ENCODE measurements at places on chromosomes 3 and 15. TPM values are rescaled to one million over a fixed set of nuclear protein-coding genes. Genes with fewer than 3 reads are reported as not detected.
A peak's percentile ranks its signal among the peaks of the same experiment; 100 is the strongest.

- peaks cover 13% of the 10 kb centered on the region for H3K4me1 ChIP-seq
- H3K27ac ChIP-seq = no peak overlapping the region
- H3K36me3 ChIP-seq = no peaks in the 10 kb centered on the region
- H3K27me3 ChIP-seq = no peaks in the 10 kb centered on the region
Measured at GRCh38 chr3:124097362-124098131, 105.6 kb upstream of the ROPN1 start.

DNA sequence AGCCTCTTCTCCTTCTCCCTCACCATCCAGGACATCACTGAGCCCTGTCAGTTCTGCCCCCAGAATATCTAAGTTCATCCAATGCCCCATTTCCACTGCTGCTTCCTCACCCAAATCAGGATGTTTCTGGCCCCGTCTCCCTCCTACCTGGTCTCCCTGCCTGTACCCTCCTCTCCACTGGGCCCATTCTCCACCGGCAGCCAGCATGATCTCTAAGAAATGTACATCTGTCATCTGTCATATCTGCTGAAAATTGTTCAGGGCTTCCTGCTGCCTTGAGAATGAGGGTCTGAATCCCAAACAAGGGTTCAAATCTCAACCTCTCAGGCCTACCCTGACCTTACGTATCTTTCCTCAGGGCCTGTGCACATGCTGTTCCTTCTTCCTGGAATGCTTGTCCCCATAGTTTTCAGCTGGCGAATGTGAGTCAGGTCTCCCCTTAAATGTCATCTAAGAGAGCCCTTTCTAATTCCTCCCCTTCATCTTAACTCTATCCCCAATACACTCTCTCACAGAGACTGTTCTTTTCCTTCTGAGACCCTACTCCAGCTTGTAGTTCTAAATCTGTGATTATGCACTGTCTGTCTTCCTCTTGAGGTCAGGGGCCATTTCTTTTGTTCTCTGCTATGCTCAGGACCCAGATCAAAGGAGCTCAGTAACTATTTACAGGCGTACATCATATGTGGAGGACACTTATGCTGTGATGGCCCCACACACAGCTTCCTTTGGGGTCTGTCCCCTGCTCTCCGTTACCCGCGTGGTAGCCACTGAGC, 40.8 kb downstream of the SMAD3 start:
- peak overlapping the region; percentile 60 for H3K27ac ChIP-seq
- H3K36me3 ChIP-seq = no peaks in the 10 kb centered on the region
- no peak overlapping the region for H3K4me3 ChIP-seq
- DNase-seq = no peak
- H3K4me1 ChIP-seq = peaks cover 95% of the 10 kb centered on the region

GRCh38 chr15:94305133-94305532, 73.8 kb downstream of the MCTP2 start:
- DNase-seq = no peak
- H3K4me1 ChIP-seq = no peaks in the 10 kb centered on the region
- H3K27ac ChIP-seq = no peak overlapping the region
- H3K27me3 ChIP-seq = peaks cover 47% of the 10 kb centered on the region

Gene PGBD4
- total RNA-seq = 2.0 TPM

DNA sequence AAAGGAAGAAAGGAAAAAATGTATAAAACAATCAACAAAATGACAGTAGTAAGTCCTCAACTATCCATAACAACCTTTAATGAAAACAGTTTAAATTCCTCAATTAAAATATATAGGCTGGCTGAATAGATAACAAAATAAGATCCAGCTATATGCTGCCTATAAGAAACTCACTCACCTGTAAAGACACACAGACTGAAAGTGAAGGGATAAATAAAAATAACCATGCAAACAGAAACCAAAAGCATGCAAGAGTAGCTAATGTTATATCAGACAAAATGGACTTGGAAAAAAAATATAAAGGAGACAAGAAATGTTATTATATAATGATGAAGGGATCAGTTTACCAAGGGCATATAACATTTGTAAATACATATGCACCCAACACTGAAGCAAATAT, 51.2 kb downstream of the AP4E1 start:
- H3K27me3 ChIP-seq = no peaks in the 10 kb centered on the region
- no peak overlapping the region for H3K4me3 ChIP-seq
- H3K27ac ChIP-seq = no peak overlapping the region
- H3K36me3 ChIP-seq = peaks cover 89% of the 10 kb centered on the region

DNA sequence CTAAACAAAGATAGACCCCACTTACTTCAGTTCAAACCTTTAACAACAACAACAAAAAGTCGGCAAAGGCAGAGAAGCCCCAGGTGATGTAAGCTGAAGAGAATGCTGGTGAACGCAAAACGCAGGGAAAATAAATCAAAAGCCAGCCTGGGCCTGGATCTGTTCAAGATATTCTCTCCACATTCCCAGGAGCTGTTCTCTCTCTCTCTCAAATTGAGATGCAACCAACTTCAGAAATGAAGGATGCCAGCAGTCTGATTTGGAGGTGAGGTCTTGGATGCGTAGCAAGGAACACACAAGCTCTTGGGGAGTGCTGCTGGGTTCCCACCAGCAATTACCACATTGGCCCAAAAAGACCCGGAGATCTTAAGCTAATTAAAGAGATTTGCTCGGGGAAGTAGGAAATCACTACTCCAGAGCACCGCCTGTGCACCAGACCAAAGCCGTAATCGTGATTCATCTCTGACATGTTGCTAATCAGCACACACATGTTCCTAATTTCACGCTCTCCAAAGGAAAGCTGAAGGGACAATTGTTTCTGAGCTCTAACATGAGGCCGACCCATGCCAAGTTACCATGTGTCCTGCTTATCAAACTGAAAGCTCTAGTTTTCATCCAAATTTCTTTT, 37.1 kb downstream of the IL17RD start:
- peak overlapping the region; percentile 21 for H3K4me3 ChIP-seq
- H3K4me1 ChIP-seq = peaks cover 30% of the 10 kb centered on the region
- peak overlapping the region; percentile 66 for H3K27ac ChIP-seq
- H3K36me3 ChIP-seq = no peaks in the 10 kb centered on the region

Gene IL17RD
- total RNA-seq = 9.6 TPM

DNA sequence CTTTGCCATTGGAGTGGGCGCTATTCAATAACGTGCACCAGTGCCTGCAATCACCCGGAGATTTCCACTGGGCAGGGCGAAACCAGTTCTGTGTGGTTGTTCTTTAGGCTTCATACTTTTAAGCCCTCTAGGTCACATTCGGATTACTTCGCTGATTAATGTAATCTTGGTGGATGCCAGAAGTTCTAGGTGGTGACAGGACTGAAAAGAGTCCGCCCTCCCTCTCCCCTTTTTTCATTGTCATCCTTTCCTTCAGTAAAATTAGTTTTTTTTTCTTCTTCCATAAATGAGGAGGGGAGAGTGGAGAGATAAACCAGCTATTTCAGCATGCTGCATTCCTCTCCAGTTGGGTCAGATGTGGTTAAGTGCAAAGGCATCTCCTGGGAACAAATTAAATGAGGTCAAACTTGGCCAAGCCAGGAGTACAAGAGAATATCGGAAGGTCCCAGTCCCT, 2.3 kb upstream of the SLC2A2 start:
- peaks cover 19% of the 10 kb centered on the region for H3K4me1 ChIP-seq
- H3K27ac ChIP-seq = peak overlapping the region; percentile 44
- H3K4me3 ChIP-seq = peak overlapping the region; percentile 63
- H3K27me3 ChIP-seq = peaks cover 4% of the 10 kb centered on the region

GRCh38 chr3:52153389-52154096, 680 bp downstream of the POC1A start:
- H3K27ac ChIP-seq = peak overlapping the region; percentile 95
- H3K4me3 ChIP-seq = peak overlapping the region; percentile 84
- H3K4me1 ChIP-seq = peaks cover 19% of the 10 kb centered on the region
- H3K27me3 ChIP-seq = no peaks in the 10 kb centered on the region

DNA sequence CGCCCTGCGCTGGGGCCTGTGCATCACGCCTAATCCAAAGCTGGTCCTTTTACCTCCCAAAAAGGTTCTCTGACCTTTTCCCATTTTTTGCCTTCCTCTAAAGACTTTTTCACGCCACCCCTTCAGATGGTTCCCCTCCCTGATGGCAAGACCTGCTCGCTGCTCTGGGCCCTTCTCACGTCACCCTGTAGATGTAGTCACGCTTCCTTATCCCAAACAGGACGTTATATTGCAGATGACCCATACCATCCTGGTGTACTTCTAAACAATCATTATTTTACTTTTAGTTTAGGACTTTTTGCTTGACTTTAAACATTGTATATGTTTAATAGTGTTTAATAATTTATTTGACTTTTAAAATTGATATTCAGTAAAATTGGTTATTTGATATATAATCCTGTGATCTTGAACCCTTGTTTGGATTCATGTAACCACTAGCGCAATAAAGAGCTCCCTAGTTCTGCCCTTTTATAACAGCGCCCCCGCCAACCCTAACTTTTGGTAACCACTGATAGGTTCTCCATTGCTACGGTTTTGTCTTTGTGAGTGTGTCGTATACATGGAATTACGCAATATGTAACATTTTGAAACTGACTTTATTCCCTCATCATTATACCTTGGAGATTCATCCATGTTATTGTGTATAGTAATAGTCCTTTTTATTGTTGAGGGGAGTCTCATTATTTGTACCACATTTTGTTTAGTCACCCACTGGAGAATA, 159.0 kb upstream of the CHRNA7 start:
- H3K4me1 ChIP-seq = peaks cover 15% of the 10 kb centered on the region
- peak overlapping the region; percentile 75 for H3K4me3 ChIP-seq
- H3K27me3 ChIP-seq = no peaks in the 10 kb centered on the region

Gene NECTIN3
- 7.6 TPM for total RNA-seq

DNA sequence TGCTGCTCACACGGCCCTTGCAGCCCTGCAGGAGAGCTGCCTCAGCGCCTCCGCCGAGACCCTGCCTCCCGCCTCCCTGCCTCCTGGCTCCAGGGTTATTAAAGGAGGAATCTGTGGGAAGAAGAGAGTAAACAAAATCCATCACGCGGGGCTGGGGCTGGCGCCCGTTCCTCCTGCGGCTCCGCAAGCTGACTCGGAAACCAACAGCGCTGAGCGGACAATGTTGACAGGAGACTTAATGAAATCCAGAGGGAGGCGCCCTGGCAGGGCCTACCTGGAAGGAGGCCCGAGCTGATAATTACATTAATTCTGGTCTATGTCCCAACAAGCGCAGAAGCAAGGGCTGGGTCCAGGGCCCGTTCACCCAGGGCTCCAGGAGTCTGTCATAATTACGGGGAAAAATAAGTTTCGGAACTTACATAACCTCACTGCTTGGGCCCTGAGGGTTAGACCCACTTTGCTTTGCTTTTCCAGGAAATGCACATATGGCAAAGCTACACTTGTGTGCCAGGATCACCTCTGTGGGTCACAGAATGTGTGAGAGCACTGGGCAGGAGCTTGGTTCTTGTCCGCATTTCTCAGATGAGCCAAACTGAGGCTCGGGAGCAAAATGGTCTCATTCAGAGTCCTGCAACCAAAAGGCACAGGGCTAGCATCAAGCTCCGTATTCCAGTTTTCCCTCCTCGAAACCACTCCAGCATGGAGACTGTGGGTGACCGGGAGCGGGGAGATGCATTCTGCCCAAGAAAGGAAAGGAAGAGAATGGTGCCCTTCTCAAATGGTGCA, 43.8 kb upstream of the SLC6A6 start:
- H3K4me3 ChIP-seq = peak overlapping the region; percentile 19
- H3K36me3 ChIP-seq = no peaks in the 10 kb centered on the region
- peak overlapping the region; percentile 38 for H3K27ac ChIP-seq

Gene PRRT3
- total RNA-seq = 0.47 TPM

- peaks cover 14% of the 10 kb centered on the region for H3K4me1 ChIP-seq
- no peak overlapping the region for H3K27ac ChIP-seq
- no peak overlapping the region for H3K4me3 ChIP-seq
- no peak for DNase-seq
- H3K27me3 ChIP-seq = no peaks in the 10 kb centered on the region
Measured at GRCh38 chr3:99753268-99753975, 64.2 kb upstream of the CMSS1 start.

DNA sequence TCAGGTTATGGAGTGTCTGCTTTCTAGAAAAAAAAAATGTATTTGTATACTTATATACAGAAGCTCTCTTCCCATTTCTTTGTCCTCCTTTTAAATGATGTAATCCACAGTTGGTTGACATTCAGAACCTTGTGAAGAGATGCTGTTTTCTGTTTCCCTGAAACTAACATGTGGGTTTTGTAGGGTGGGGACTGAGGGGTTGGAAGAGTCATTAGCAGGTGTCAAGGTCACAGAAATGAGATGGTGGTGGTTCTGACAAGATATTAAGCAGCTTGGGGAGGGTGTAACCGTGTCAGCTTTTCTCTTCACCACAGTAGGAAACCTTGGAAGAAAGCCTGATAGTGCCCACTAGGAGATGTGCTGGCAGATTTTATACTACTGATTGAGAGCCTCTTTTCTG, 2.4 kb downstream of the RASA2 start:
- H3K27ac ChIP-seq = no peak overlapping the region
- no peak overlapping the region for H3K4me3 ChIP-seq
- peaks cover 30% of the 10 kb centered on the region for H3K4me1 ChIP-seq
- DNase-seq = no peak
- no peaks in the 10 kb centered on the region for H3K27me3 ChIP-seq

GRCh38 chr3:43997788-43998369, 243.8 kb upstream of the TOPAZ1 start:
- H3K4me3 ChIP-seq = peak overlapping the region; percentile 67
- no peak for DNase-seq
- no peaks in the 10 kb centered on the region for H3K36me3 ChIP-seq
- peaks cover 50% of the 10 kb centered on the region for H3K4me1 ChIP-seq
- peaks cover 100% of the 10 kb centered on the region for H3K27me3 ChIP-seq
- H3K27ac ChIP-seq = no peak overlapping the region

- no peak overlapping the region for H3K4me3 ChIP-seq
- peaks cover 8% of the 10 kb centered on the region for H3K27me3 ChIP-seq
- H3K4me1 ChIP-seq = peaks cover 18% of the 10 kb centered on the region
- no peak for DNase-seq
- H3K36me3 ChIP-seq = no peaks in the 10 kb centered on the region
- H3K27ac ChIP-seq = no peak overlapping the region
Measured at GRCh38 chr15:66071921-66072295, 181.6 kb downstream of the MEGF11 start.

- no peaks in the 10 kb centered on the region for H3K27me3 ChIP-seq
- H3K36me3 ChIP-seq = peaks cover 9% of the 10 kb centered on the region
- no peak for DNase-seq
- H3K4me3 ChIP-seq = no peak overlapping the region
- peaks cover 77% of the 10 kb centered on the region for H3K4me1 ChIP-seq
Measured at GRCh38 chr15:67161412-67161811, 93.0 kb downstream of the AAGAB start.

- H3K36me3 ChIP-seq = no peaks in the 10 kb centered on the region
- no peaks in the 10 kb centered on the region for H3K4me1 ChIP-seq
- no peak overlapping the region for H3K27ac ChIP-seq
Measured at GRCh38 chr3:10870296-10870695, 54.3 kb downstream of the SLC6A11 start.
